ENCODE measurements at places on chromosomes 3 and 15. TPM values are rescaled to one million over a fixed set of nuclear protein-coding genes. Genes with fewer than 3 reads are reported as not detected.

DNA sequence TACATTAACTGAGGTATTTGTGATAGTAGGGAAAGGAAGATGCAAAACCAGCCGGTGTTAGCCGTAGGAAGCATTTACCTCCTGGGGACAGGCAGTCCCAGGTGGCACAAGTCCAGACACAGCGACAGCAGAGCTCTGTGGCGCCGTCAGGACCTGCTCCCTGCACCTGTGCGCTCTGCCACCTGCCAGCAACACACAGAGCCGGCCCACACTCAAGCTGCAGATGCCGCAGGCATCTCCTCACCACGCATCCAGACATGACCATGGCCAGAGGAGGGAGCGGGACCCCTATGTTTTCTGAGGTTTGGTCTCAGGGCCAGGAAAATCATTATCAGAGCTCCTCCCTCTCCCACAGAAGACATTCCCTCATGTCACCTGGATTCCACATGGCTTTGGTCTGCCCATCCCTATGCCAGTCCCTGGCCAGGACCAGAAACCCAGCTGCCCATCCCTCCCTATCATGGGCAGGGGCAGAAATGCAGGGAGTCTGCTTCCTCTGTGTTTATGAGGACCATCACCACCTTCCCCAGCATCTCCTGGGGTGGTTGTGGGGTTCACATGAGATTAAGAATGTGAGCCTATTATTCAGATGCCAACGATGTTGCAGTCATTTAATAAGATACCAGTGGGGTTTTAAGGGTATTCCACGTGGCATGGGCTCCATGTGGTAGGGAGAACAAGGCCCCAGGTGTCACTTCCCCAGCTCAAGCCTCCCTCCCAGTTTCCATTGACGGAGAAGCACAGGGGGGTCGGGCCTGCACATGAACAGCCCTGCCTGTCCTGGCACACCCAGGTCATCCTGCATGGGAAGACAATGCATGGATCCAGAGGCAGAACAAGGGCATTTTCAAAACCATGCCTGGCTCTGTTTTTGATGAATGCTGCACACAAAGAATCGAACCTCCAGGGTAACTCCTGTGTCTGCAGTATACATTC, 251.1 kb downstream of the OCA2 start:
- no peaks in the 10 kb centered on the region for H3K4me1 ChIP-seq
- no peak for DNase-seq
- H3K27me3 ChIP-seq, result no peaks in the 10 kb centered on the region
- no peak overlapping the region for H3K27ac ChIP-seq

DNA sequence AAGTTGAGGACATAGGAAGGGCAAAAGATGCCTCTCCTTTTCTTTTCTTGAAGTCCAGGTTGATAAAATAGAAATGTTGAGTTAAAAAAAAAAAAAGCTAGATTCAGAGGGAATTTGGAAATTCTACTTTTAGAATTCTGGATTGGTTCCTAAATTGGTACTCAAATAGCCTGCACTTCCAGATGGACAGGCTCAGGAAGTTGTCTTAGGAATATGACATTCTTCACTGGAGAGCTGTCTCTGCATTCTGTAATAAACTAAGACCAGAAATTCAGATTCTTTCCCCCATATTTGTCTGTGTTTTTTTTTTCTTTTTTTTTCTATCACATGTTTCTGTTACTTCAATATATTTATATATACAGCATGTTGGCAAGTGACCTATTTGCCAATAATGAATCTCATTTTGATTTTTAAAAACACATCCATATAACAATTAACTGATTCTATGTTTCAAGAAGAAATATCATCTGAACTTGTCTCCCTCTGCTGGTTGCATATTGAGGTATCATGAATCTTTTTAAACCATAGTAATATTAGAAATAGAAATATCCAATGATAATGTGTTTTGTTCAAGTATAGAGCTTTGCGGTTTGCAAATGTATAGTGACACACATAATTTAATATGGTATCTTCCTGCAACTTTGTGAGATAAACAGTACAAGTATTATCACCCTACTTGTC, 8.5 kb upstream of the LSAMP start:
- H3K36me3 ChIP-seq, result no peaks in the 10 kb centered on the region
- H3K4me3 ChIP-seq, result no peak overlapping the region
- no peaks in the 10 kb centered on the region for H3K27me3 ChIP-seq
- H3K27ac ChIP-seq, result no peak overlapping the region
- H3K4me1 ChIP-seq, result no peaks in the 10 kb centered on the region

DNA sequence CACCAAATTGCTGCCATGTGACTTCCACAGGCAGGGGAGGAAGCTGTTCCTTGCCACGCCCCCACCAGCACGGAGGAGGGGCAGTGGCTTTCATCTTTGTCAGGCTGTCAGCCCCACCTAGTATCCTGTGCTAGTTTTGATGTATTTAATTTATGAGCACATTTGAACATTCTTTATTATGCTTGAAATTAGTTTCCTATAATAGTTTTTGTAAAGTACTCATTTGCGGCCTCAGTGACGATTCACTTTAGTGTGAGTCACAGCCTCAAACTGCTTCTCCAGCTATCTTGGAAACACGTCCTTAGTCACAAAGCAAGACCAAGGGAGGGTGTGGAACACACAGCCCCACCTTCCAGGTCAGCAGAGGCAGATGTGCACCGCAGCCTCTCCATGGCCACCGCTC, 239.9 kb upstream of the ATP10A start:
- no peak for DNase-seq
- no peak overlapping the region for H3K4me3 ChIP-seq
- no peaks in the 10 kb centered on the region for H3K36me3 ChIP-seq
- no peaks in the 10 kb centered on the region for H3K4me1 ChIP-seq

DNA sequence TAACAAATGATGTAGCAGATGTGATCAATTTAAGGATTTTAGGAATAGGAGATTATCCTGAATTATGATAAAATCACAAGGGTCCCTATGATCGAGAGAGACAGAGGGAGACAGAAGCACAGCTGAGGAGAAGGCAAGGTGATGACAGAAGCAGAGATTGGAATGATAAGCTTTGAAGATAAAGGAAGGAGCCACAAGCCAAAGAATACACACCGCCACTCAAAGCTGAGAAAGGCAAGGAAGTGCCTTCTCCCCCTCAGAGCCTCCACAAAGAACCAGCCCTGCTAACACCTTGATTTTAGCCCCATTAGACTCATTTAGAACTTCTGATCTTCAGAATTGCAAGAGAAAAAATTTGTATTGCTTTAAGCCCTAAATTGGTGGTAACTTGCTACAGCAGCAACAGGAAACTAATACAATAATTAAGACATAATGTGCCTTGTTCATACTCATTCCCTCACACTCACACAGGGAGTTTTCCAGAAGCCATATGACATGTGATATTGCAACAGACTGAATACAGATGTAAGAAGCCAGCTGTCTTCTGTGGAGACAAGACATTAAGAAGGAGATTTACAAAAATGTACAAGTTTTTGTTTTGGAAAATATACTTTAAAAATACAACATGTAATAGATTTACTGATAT, 38.2 kb downstream of the TRANK1 start:
- peaks cover 48% of the 10 kb centered on the region for H3K36me3 ChIP-seq
- H3K27ac ChIP-seq, result peak overlapping the region; percentile 79
- peaks cover 67% of the 10 kb centered on the region for H3K4me1 ChIP-seq
- H3K4me3 ChIP-seq, result peak overlapping the region; percentile 95
- no peaks in the 10 kb centered on the region for H3K27me3 ChIP-seq

ARID3B gene
- total RNA-seq, result 28.3 TPM

TMCO5A gene
- not detected for total RNA-seq

TM4SF1 gene
- total RNA-seq, result not detected

P3H2 gene
- not detected for total RNA-seq

SERPINI1 gene
- 2.1 TPM for total RNA-seq

FETUB gene
- not detected for total RNA-seq

ARGFX gene
- total RNA-seq, result not detected

DCBLD2 gene
- total RNA-seq, result 3.2 TPM

CNTN4 gene
- total RNA-seq, result not detected

All from activated CD4-positive, alpha-beta T cell treated with anti-CD3 and anti-CD28 coated beads, Interleukin-2, amount 10 ng/mL, durations not matched to agents 7 days and 5 days (primary cell).